T-cell (primary cell): ENCODE measurements at places on chromosomes 13 and 19. TPM values are rescaled to one million over a fixed set of nuclear protein-coding genes. Genes with fewer than 3 reads are reported as not detected.

DNA sequence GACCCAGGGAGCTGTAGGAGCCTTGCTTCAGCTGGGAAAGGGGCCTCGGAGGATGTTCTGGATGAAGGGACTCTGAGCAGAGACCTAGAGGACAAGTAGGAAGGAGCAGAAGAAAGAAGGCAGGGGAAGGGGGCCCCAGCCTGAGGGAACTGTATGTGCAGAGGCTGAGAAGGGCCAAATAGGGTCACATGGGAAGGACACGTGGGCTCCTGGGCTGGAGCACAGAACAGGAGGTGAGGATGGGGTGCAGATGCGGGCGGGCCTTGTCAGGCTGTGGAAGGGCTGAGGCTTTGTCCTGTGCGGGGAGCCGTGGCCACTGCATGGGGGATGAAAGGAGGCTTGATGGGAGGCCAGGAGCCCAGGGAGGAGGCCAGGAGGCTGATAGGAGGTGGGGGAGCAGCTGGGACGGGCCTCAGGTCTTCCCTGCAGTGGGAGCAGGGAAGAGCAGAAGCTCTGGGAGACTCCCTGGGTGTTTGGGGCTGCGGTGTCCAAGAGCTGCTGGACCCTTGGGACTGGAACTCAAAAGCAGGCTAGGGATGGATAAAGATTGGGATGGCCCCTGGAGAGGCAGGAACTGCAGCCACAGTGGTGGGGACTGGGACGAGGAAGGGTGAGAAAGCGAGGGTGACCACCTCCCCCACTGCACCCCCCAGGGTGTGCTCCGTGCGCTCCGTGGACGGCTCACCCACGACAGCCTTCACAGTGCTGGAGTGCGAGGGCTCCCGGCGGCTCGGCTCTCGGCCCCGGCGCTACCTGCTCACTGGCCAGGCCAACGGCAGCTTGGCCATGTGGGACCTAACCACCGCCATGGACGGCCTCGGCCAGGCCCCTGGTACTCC is 11.4 kb upstream of the LTBP4 start:
- no peak for DNase-seq

- no peak for DNase-seq
These were observed 142.8 kb upstream of the PCDH9 start for GRCh38 chr13:67372868-67373464.

GRCh38 chr13:24277761-24278160 is 31.6 kb upstream of the C1QTNF9 start:
- no peak for DNase-seq

DNA sequence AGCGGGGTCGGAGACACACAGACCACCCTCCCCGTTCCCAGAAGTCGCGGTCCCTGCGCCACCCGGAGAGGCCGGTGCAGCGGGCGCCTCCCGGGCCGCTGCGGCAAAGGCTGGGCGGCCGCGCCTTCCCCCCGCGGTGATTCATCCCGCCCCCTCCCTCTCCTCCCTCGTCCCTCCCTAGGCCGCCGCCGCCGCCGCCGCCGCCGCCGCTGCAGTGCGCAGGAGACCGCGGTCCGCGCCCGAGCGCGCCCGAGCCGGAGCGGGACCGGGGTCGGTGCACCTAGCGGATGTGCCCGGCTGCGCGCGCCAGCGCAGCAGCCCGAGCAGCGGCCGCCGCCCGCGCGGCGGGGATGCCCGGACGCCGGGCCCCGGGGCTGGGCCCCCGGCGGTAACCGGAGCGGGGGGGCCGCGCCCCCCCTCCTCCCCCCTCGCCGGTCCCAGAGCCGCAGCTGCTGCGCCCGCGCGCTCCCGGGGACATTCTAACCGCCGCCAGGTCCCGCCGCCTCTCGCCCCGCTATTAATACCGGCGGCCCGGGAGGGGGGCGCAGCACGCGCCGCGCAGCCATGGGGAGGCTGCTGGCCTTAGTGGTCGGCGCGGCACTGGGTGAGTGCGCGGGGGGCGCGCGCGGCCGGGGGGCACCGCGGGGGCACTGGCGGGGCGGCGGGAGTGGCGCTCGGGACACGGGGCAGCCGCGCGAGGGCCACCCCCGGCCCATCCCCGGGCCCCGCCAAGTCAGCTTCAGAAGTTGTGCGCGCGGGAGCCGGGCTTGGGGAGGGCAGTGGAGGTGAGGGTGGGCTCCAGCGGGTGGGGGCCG is at the start of gene SCN1B:
Gene SCN1B (plus strand): TSS at position 214 of the 815 bp plus-strand sequence. CDS start 351 bp downstream, at position 565.
- no peak for DNase-seq

DNA sequence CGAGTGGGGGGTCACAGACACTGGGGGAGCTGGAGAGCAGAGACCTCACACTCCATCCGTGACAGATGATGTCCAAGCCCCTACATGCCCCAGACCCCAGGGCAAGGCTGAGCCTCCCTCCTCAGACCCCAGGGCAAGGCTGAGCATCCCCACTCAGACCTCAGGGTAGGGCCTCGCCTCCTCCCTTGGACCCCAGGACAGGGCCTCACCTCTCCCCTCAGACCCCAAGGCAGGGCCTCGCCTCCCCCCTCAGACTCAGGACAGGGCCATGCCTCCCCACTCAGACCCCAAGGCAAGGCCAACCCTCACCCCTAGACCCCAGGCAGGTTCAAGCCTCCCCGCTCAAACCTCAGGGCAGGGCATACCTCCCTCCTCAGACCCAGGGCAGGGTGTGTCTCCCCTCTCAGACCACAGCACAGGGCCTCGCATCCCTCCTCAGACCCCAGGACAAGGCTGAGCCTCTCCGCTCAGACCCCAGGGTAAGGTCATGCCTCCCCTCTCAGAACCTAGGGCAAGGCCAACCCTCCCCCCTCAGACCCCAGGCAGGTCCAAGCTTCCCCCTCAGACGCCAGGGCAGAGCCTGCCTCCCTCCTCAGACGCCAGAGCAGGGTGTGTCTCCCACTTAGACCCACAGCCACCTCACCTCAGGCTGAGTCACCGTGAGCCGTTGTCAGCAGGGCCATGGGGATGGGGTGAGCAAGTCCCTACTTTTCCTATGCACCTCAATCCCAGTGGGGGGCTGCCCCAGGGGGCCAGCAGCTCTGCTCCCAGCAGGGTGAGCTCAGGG is 1.7 kb upstream of the S1PR4 start:
- peak; percentile 57 for DNase-seq

ZIM2 gene
- total RNA-seq = not detected

- DNase-seq = no peak
These were observed 6.2 kb downstream of the WASF3 start for GRCh38 chr13:26563713-26564112.

DNA sequence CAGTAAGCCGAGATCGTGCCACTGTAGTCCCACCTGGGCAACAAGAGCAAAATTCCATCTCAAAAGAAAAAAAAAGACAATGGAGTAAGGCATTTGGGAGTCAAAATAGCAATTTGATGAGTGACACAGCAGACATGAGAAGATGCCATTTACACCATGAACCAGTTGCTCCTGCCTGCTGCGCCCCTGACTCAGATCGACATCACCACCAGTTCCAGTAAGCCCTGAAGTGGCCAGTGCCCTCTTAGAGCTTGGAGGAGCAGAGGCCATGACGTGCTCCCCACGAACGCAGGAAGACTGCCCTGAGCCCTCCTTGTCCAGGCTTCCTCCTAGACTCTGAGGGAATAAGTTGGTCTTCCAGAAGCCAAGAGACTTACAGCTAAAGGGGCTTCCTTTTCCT is 339.2 kb downstream of the MYO16 start:
- DNase-seq = no peak

DNA sequence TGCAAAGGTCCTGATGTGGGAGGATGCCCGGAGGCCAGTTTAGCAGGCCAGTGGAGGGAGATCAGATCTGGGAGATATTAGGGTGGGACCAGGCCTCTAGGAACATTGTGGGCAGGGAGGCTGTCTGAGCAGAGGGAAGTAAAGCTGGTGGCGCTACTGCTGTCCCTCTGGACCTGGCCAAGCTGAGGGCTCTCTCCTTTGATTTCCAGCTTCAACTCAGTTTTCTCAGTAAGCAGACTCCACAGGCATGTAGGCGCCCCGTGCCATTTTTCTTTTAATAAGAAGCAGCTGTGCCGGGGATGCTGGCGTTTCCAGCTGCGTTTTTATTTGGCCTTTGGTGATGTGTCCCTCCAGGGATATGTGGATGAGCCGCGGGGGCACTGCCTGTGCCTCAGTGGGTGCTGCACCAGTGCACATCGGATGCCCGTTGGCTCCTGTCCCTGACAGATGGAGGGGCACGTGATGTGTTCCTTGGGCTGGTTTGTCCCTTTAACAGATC is 6.7 kb downstream of the DNM2 start:
- DNase-seq = no peak

NANOS3 gene
- total RNA-seq = 2.3 TPM

GRCh38 chr19:52691737-52692136 is 43.1 kb downstream of the ZNF611 start:
- no peak for DNase-seq

DNA sequence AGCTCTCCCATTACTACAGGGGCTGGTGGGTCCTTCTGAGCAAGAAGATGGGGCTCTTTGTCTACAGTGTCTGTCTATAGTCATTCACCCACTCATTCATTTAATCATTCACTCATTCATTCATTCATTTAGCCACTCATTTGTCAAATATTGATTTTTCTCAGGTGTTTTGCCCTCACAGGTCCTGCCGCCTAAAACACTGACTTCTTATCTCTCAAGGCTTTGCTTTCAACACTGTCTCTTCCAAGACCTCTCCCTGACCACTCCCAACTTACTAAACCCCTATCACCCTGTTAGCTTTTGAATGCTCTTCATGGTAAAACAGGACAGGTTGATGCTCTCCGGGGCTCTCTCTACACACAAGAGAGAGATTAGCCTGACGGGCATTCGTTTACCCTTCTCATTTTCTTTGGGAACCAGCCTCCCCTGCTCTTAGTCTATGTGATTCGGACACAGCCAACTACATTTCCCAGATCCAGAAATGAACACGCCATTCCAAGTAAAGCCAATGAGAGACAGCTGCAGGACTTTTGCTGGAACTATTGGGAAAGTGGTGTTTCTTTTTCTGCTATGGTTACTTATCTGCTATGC is 22.7 kb downstream of the FAM187B start:
- no peak for DNase-seq

AXL gene
- 0.16 TPM for total RNA-seq

DNA sequence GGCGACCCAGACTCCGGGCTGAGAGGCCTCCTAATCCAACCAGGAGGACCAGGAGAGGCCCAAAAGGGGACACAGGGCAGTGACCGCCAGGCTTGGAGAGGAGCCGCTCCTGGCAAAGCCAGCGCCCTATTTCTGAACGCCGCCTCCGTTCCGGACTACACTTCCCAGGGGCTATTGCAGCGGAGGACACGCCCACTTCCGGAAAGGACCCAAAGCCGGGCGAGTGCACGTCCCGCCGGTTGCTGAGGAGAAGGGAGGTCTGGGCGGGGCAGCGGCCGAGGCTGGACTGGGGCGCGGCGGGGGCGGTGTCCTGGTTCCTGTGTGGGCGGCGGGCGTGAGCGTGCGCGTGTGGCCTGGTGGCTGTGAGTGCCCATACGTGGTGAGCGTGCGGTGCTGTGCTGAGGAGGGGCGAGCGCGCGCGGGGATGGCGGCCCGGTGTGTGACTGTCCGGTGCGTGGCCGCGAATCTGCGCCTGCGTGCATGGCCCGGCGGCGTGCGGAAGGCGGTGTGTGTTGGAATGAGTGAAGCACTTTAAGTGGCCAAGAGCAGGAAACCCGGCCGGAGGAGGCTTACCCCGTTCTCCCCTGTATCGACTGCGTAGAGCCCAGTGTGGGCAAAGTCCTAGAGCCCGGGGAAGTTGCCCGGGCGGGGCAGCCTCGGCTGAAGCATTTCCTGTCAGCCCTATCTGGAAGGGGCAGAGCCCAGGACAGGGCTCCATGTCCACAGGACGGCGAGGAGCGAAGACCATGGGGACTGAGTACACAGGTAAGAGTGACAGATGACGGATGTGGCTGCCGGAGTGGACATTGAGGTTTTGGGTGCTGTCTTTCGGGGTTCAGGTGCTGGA is at the start of gene ZNF470:
Gene ZNF470 (plus strand): TSS at position 195 of the 847 bp plus-strand sequence. CDS start 2,844 bp downstream, outside the sequence.
- peak; percentile 86 for DNase-seq

KIR3DL1 gene
- total RNA-seq = 0.45 TPM

DNA sequence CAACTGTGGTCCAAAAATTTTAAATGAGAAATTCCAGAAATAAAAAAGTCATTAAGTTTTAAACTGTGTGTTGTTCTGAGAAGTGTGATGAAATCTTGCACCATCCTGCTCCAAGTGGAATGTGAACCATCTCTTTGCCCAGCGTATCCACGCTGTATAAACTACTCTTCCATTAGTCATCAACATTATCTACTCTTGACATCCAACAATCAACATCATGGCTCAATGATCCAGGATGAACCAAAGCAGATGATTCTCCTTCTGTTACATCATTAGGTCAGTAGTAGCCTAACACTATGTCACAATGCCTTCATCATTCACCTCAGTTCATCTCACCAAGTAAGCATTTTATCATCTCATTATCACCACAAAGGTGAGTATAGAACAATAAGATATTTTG is 55.3 kb downstream of the SUCLA2 start:
- DNase-seq = no peak

DNA sequence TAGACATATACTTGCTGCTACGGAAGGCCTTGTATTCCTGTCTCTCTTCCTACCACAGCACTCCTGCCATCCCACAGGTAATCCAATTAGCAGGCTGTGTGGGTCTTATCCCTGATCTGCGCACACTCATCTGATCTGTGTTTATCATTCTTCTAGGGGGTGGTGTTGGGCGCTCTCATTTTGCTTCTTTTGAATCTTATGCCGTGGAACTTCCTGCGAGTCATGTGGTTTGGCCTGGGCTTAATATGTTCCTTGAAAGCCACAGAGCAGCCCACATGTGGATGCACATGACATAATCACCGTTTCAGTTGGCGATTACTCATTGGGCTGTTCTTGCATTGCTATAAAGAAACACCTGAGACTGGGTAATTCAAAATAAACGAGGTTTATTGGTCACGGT is 7.5 kb downstream of the RASA3 start:
- DNase-seq = peak; percentile 68

DNA sequence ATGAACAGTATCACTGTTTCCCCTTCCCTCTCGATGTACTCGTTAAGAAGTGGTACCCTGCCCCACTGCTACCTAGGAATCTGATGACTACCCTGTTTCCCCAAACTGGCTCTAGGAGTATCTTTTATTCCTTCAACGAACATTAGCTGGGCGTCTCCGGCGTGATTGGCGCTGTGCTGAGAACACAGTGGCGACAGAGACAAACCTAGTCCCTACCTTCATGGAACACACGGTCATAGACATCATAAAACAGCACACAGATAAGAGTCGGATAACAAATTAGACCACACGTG is 730 bp downstream of the SYMPK start:
- DNase-seq = no peak

DNA sequence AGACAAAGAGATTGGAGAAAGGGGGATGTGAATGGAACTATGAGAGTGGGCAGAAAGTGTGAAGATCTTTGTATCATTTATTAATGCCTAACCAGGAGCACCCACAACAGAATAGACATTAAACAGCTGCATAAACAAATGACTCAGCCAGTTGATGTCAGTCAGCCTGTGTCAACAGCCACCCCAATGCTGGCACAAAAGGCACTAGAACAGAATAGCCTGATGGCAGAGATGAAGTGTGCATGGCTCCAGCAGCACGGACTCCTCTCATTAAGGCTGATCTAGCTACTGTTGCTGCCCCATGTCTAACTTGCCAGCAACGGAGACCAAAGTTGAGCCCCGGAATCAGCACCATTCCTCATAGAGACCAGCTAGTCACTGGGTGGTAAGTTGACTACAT is 7.8 kb downstream of the CPB2 start:
- DNase-seq = no peak

- no peak for DNase-seq
These were observed 10.6 kb downstream of the REXO1 start for GRCh38 chr19:1837625-1838105.

- DNase-seq = no peak
These were observed 131.5 kb downstream of the RGCC start for GRCh38 chr13:41588899-41589298.
